ENCODE measurements at places on chromosomes 16 and 17.

GRCh38 chr17:517181-517580, 164.6 kb upstream of the RPH3AL start:
- DNase-seq, result no peak

DNA sequence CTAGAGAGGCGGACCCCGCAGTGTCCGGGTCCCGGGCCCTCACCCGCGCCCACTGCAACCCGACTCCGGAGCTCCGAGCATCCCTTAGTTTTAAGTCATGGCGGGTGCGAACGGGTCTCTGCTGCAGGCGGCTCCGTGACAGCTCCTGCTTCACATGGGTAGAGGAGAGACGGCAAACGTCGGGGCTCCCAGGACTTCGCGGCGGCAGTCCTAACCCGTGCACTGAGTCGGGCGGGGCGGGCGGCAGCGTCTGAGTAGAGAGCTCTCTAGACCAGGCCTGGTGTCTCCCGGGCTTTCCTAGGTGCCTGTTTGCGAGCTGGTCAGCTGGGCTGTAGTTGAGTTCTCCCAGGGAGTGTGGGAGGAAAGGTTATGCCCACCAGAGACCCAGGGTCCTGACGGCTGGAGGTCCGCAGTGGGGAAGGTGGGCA, 345 bp downstream of the TSC2 start:
- DNase-seq, result no peak

- no peak for DNase-seq
Measured at GRCh38 chr17:35986643-35987042, at the start of gene CCL14. TSS of gene CCL14 (minus strand) at chr17:35986729. CDS start at chr17:35986649, 80 bp downstream.

- no peak for DNase-seq
Measured at GRCh38 chr17:1604831-1605528, 23.7 kb downstream of the SLC43A2 start.

- no peak for DNase-seq
Measured at GRCh38 chr17:41680426-41681040, 8.2 kb upstream of the EIF1 start.

DNA sequence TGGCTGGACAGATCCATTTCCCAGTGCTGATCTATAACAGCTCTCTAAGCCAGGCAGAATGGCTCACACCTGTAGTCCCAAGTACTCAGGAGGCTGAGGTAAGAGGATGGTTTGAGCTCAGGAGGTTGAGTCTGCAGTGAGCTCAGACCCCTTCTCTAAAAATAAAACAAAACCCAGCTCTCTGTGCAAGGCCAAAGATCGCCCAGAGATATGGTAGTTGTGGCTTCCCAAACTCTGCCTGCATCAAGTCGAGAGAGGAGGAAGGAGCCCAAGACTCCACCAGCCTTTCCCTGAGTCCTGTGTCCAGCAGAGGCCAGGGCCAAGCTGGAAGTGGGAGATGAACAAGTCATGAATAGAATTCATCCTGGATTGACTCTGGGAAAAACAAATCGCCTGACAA, 88.8 kb downstream of the TMEM132E start:
- DNase-seq, result no peak

DNA sequence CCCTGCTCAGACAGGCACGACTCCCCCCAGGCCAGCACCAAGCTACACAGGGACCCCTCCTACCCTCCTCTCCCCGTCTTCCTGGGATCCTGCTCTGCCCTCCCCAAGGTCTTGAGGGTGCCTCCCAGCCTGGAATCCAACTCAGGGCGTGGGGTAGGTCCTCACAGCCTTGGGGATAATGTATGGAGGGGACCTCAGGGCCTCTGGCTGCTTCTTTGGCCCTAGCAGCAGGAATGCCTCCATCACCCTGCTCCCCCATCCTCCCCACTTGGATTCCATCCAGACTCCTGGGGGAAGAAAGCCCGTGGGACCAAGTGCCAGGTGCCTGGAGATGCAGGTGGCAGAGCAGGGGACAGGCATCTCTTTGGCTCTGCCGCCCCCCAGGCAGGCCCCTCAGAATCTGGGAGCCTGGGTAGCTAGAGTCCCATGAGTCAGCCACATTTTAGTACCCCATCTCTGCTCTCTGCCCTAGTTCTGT, 10.7 kb upstream of the STAC2 start:
- DNase-seq, result no peak

- no peak for DNase-seq
Measured at GRCh38 chr17:40564883-40565768, at the start of gene CCR7. TSS of gene CCR7 (minus strand) at chr17:40565472. CDS start at chr17:40565409, 63 bp downstream.

- no peak for DNase-seq
Measured at GRCh38 chr17:4893272-4893671, 6.1 kb upstream of the C17orf107 start.

DNA sequence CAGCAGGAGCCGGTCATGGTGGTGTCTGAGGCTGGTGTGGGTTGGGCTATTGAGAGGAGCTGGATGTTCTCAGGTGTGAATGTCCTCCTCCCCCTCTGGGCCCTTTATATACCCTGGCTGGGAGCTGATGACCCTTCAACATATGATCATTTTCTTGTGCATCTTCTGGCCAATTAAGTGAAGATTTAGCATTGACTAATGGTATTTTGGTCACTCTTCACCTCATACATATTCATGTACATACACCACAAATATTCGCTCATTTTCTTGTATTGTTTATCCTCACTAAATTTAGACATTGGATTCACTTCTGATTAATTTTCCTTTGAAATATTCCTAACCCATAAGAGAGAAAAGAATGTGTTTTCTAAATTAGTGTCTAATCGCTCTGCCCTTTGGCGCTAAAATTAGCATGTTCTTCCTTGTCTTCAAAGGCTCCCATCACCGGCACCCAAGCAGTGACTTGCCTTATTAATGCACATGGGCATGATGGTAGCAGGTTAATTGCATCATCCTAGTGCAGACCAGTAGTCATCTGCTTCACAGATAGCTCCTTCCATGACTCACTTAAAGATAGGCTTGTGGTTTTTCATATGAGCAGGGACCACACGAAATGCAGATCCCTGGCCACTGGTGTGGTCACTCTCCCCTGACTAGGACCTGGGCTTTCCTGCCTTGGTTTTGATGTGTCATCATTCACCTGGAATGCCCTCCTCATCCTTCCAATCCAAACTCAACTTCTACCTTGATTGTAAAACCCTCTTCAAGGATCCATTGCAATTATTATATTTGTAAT, at the start of gene KRTAP2-4:
Gene KRTAP2-4 (minus strand): TSS at position 51 of the 796 bp plus-strand sequence. CDS start 34 bp downstream, at position 17.
- peak; percentile 79 for DNase-seq

- no peak for DNase-seq
Measured at GRCh38 chr17:79369001-79369400, 241.8 kb downstream of the RBFOX3 start.

DNA sequence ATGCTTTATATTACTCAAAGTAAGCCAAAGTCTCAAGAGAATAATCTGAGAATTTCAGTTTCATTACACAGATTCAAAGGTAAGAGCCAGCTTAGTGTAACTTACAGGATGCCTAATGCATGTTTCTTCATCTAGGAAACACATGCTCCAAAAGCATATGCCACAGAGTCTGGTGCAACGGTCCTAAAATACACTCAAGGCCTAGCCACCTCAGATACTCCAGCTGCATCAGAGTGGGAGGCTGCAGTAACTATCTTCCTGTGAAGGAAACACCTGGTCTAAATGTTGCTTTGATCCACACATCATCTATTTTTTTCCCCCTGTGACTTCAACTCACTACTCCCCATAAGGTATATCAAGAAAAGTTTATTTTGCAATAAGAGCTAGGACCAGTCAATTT, 51.6 kb upstream of the CORO6 start:
- DNase-seq, result no peak

DNA sequence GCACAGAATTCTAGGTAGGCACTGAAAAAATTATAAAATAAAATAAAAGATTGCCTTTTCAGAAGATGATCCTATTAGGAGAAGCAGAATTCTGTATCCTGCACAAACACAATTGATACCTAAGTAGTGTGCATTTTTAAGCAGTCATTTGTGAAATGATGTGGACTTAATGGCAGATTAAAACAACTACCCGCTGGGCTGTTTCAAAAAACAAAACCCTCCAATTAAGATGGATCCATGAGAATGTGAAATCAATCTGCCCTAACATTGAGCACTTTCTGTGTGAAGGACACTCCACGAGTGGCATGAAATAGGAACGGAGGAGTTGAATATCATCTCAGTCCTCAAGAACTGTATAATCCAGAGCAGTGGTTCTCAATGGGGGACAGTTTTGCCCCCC, 1012.8 kb upstream of the EEF2KMT start:
- DNase-seq, result no peak

DNA sequence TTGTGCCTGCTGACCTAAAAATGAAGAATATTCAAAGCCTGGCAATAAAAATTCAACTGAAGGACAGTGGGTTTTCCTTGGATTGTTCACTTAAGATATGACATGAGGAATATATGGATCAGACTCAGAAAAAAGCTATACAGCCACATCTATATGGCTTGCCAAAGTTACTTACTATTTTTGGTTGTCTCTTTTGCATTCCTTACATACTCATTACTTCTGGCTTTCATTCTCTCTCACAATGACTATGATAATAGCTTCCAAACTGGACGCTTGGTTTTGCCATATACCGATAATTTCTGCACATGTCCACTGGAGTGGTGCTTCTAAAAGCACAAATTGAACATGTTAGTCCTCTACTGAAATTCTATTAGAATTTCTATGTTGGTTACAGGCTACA, 664.9 kb downstream of the CDH8 start:
- DNase-seq, result no peak

GRCh38 chr17:27991462-27991993, 50.9 kb upstream of the NLK start:
- no peak for DNase-seq

GRCh38 chr17:2435862-2436261, 35.0 kb upstream of the MNT start:
- DNase-seq, result no peak

DNA sequence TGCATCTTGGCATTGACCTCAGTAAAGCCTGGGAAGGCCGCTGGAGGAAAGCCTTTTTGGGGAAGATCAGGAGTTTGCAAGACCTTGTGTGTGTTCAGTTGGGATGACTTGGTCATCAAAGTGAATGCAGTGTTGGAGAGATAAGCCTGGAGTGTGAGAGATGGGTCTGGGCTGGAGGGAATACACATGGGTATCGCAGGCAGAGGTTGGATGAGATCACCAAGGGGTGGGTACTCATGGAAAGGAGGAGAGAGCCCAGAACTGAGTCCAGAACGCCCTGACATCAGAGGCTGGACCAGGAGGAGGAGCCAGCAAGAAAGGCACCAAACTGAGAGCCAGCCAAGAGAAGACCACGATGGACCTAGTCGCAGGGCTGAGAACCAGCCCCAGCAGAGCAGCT, 35.2 kb downstream of the SDK2 start:
- no peak for DNase-seq

- no peak for DNase-seq
Measured at GRCh38 chr17:47895347-47895855, 635 bp upstream of the SP2 start.

DNA sequence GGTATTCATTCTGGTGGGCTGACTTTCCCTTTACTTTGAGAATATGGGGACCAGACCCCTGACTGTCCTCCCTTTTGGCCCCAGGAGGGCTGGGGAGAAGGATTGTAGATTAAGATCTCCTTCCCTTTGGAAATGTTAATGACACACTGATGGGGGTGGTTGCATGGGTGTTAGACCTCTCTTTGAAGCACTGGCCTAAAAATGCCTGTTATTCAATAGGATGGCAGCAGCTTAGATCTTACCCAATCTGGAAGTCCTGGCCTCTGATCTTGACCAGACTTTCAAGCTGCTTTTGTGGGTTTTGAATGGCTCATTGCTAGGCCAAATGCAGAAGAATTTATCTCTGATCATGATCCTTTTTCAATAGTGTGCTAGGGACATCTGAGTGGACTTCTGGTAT, 25.7 kb downstream of the MAP3K3 start:
- DNase-seq, result no peak

- DNase-seq, result no peak
Measured at GRCh38 chr16:80198311-80199299, 342.2 kb upstream of the DYNLRB2 start.

GRCh38 chr16:49650603-49651002, 205.3 kb downstream of the ZNF423 start:
- no peak for DNase-seq

GRCh38 chr16:30018731-30019158, 4.3 kb upstream of the C16orf92 start:
- no peak for DNase-seq

- no peak for DNase-seq
Measured at GRCh38 chr16:10141671-10142070, 40.6 kb downstream of the GRIN2A start.

GRCh38 chr16:3059723-3060242, 5.7 kb upstream of the IL32 start:
- DNase-seq, result no peak

DNA sequence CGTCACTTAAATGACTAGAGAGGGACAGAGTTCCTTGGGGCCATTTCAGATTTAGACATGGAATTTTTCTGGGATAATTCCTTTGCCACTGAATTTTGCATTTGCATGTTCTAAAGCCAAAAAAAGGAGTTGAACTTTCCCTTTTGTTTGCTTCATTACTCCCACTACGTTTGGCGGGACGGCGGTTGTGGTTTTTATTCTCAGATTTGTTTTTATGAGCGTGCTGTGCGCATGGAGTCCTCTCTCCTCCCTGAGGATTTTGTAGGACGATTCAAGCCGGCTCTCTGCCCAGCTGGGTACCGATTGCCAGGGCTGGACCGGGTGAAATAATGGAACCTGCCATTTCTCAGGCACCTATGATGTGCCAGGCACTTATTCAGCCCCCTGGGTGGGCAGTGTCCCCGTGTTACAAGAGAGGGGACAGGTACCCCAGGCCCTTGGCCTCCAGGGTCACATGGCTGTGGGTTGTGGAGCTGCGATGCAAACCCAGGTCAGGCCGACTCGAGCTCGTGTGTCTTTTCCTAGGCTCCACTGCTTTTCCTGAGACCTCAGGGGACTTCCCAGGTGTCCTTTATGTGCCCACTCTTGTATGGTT, 18.8 kb downstream of the CMIP start:
- no peak for DNase-seq

DNA sequence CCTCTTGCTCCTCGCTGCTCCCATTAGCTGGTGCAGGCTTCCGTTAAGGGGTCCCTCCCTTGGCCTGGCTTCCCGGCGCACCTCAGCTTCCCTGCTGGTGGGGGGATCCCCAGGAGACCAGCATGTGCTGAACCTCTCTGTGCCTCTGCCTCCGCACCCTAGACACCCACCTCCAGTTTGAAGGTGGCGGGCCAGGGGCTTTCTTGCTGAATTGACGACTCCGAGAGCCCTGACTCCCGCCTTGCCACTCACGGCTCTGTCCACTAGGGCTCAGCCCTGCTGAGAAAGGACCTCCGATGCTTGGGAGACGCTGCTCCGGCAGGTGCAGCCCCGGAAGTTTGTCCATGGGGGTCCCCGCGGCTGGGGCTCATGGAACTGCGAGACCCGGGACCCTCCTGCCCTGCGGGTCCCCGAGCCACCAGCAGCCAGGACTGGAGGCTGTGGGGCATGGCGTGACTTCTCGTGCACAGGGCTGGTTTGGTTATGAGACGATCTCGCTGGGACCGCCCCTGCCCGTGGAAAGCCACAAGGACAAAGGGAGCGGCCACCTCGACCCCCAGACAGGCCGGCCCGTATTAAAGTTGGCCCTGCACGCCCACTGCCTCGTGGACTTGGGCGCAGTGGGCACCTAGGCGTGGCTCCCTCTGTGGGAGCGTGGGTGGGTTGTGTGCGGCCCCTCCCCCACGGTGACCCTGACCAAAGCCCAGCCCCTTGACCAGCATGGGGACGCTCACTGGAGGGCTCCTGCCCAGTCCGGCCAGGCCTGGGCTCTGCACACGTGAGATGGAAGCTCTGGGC, 8.1 kb downstream of the CHMP6 start:
- no peak for DNase-seq

Measured in non-pigmented ciliary epithelial cell (primary cell).